ENCODE measurements at places on chromosomes 4 and X.

DNA sequence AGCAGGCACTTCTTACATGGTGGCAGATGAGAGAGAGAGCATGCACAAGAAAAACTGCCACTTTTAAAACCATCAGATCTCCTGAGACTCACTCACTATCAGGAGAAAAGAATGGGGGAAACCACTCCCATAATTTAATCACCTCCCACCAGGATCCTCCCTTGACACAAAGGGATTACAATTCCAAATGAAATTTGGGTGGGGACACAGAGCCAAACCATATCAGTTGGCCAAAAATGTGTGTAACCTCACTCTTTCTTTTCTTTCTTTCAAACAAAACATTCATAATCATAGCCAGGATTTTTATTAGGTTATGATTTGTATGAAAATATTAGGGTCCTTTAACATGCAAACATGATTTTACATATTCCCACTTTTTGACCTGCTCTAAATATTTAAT, 222.1 kb downstream of the PCDH18 start:
- no peak for DNase-seq

GRCh38 chr4:101065935-101066485, 281.3 kb downstream of the PPP3CA start:
- DNase-seq: no peak

DNA sequence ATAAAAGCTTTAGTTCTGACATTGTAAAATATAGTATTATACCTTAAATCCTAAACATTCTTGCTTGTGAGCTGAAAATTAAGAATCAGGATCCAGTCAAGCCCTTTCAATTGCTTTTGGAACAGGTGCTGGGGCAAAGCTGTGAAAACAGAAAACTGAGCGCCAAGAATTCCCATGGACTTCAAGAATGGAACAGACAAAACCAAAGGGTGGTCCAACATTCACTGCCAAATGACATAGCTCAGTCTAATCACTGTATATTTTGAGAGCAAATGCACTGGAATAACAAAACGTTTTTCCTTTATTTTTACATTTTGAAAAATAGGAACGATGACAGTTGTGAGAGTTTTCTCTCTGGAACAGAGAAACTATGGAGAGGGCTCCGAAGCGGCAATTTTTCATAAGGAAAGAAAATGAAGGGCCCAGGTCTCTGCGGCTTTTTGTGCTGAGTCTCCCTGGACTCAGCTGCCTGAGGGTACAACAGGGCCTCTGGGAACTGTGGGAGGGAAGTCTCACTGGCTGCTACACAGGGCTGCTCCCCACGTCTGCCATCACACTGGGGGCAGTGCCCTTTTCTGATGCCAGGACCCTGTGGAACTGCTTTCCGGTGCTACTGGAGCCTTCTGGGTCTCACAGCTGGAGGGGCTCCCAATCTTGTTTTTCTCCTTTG, 56.0 kb upstream of the BMPR1B start:
- no peak for DNase-seq

- DNase-seq: no peak
These were observed 101.5 kb upstream of the MAML3 start for GRCh38 chr4:140255467-140255866.

DNA sequence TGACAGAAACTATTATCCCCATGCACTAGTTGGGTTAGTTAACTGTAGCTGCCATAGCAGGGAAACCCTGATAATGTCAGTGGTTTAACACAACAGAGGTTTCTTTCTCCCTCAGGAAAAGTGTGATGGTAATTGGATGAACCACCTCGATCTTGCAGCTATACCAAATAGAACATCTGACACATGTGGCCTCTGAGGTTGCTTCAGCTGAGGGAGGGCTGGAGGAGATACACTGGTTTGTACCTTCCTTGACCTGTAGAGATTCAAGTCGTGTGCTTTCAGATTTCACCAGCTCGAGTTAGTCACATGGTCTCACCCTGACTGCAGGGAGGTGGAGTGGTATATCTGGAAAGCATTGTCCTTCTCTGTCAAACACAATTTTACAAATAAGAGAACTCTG, 147.2 kb upstream of the SFRP2 start:
- no peak for DNase-seq
